Right lobe of liver (tissue), 6 donors: ENCODE measurements at places on chromosomes 5 and 9. TPM values are rescaled to one million over a fixed set of nuclear protein-coding genes. Genes with fewer than 3 reads are reported as not detected.
A peak's percentile ranks its signal among the peaks of the same experiment; 100 is the strongest.

Gene RUSC2
- total RNA-seq: 8.5 TPM

Gene IL13
- not detected for total RNA-seq

Gene IFNA13
- not detected for total RNA-seq

DNA sequence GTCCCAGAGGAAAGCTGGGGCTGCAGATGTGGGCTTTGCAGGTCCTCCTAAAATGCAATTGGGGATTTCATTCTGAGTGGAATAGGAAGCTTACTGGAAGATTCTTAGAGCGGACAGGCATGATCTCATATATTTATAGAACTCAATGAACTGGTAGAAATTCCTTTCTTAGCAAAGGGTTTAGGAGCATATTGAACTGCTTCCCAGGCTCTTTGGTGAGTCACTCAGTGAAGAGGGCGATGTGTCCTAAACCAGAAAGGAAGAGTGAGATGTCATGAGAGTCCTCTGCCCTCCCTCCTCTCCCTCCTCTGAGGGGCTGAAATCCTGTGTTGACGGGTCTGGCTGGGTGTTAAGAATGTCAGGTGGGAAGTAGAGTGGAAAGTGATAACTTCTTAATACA, 26.3 kb upstream of the SEMA6A start:
- H3K4me3 ChIP-seq: no peak overlapping the region
- no peak overlapping the region for H3K27ac ChIP-seq
- H3K36me3 ChIP-seq: no peaks in the 10 kb centered on the region
- DNase-seq: no peak
- no peaks in the 10 kb centered on the region for H3K27me3 ChIP-seq

Gene OR13F1
- total RNA-seq: not detected

DNA sequence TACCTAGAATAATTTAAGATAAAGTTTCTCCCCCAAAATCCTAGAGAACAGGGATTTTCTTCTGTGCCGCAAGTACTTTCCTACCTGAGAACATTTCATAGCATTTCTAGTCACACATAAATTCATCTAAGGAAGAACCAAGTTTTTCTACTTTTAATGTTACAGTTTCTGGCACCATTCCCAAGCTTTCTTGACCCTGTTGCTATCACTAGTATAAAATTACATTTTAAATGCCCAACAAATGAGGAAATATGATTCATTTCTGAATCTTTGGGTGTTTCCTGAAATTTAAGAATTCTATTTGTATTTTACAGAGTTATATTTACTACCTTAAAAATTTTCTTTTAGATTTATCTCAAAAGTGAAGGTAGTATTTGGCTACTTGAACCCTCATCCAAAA, 137.8 kb downstream of the LPAR1 start:
- no peak overlapping the region for H3K4me3 ChIP-seq
- no peaks in the 10 kb centered on the region for H3K36me3 ChIP-seq
- no peak overlapping the region for H3K27ac ChIP-seq
- H3K27me3 ChIP-seq: no peaks in the 10 kb centered on the region
- DNase-seq: no peak
- H3K4me1 ChIP-seq: no peaks in the 10 kb centered on the region

- H3K27me3 ChIP-seq: no peaks in the 10 kb centered on the region
- DNase-seq: no peak
- no peaks in the 10 kb centered on the region for H3K4me1 ChIP-seq
- H3K36me3 ChIP-seq: no peaks in the 10 kb centered on the region
- no peak overlapping the region for H3K27ac ChIP-seq
- no peak overlapping the region for H3K4me3 ChIP-seq
These were observed 61.2 kb downstream of the TMEM174 start for GRCh38 chr5:73234204-73234555.

DNA sequence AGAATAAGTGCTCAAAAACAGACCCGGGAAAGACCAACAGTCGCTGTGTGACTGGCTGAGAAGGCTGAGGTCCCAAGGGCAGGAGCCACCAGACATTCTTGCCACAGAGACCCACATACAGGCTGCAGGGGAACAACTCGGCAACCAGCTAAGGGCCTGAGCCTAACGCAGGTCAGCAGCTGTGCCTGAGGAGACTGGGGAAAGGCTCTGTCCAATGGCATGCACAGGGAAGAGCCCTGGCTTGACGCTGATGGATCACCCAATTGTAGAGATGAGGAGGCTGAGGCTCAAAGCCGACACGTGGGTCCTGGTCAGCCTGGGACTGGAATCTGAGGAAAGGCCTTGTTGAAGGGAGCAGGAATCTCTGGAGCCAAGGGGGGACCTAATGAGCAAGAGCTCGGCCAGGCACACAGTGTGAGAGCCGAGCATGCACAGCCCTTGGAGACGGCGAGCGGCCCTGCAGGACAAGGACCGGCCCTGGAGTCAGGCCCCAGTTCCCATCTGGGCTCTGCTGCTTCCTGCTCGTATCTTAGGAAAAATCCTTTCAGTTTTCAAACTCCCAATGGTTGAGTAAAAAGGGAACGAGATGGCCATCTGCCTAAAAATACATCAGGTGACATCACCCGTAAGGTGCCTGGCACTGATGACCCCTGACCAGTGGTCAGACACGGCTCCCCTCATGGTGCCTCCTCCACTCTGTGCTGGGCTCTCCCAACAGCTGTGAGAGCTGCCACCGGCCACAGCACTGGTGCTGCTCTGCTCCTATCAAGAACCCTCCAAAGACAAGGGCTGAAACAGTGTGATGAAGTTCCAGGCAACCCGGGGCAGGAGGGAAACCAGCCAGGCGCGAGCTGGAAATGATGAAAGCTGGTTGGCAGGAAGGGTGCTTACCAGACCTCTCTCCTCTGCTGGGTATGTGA, 16.4 kb downstream of the LMAN2 start:
- peaks cover 72% of the 10 kb centered on the region for H3K36me3 ChIP-seq
- peak overlapping the region; percentile 3 for H3K27ac ChIP-seq
- DNase-seq: no peak
- H3K4me3 ChIP-seq: no peak overlapping the region

Gene GRIA1
- not detected for total RNA-seq

- H3K4me1 ChIP-seq: no peaks in the 10 kb centered on the region
- H3K36me3 ChIP-seq: no peaks in the 10 kb centered on the region
- DNase-seq: peak; percentile 50
- no peak overlapping the region for H3K4me3 ChIP-seq
- H3K27me3 ChIP-seq: no peaks in the 10 kb centered on the region
These were observed 124.1 kb upstream of the STC2 start for GRCh38 chr5:173452119-173452905.

DNA sequence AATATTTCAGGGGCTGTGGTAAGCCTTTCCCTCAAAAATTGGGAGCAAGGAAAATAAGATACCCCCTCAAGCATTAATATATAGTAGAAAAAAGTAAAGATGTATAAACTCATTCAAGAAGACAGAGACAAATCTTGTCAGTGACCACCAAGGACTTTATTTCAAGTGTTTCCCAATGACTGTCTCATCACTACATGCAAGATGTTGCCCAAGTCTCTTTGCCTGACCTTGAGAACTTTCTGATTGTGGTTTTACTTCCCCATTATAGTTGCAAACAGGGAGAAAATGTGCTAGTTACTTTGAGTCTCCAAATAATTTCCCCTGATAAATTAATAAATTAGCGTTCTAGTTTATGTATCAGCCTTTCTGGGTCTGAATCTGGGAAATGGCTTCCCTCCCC, 4.0 kb upstream of the SLC46A2 start:
- H3K4me1 ChIP-seq: no peaks in the 10 kb centered on the region
- H3K27me3 ChIP-seq: no peaks in the 10 kb centered on the region
- H3K36me3 ChIP-seq: no peaks in the 10 kb centered on the region
- H3K4me3 ChIP-seq: no peak overlapping the region

DNA sequence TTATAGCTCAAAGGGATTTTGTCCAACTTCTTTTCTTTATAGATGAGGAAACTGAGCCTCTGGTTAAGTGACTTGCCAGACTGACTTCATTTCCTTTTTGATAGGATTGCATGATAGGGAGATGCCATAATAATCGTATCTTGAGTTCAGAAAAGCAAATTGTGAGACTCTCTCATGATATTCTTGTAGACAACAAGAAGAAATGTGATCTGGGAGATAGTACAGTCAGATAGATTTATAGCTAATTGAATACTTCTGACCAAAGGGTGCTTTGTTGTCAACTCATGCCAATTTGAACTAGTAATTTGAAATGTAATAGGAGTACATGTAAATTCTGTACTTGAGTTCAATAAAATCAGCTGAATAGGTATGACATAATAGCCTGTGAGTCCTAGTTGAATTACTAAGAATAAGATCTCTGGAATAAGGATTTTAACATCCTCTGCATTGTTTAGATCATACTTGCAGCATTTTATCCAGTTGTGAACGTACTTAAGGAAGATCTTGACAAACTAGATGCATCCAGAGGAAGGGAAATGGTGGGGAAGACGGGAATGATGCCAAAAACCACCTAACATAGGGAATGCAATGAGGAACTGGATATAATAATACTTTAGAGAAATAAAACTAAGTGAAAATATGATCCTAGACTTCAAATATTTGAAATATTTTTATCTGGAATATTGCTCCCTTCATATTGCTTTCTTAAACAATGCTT, 25.5 kb downstream of the CWC27 start:
- H3K36me3 ChIP-seq: no peaks in the 10 kb centered on the region
- no peak for DNase-seq
- H3K27me3 ChIP-seq: no peaks in the 10 kb centered on the region
- H3K4me3 ChIP-seq: no peak overlapping the region
- no peak overlapping the region for H3K27ac ChIP-seq
- H3K4me1 ChIP-seq: no peaks in the 10 kb centered on the region

Gene PCDH12
- total RNA-seq: 1.6 TPM

DNA sequence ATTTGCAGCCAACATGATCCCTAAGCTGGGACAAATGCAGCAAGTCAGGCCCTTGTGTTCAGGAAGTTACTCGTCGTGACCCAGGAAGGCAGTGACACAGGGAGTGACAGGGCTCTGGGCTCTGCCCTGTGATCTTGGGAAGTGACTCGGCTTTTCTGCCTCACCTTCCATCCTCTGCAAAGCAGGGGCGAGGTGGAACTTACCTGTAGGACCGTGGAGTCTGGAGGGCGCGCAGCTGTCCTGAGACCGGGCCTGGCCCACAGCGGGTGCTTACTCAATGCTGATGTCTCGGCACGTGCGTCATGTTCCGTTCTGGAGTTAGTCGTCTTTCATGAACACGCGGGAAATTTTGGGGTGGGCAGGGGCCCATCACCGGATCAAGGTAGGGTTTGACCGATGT, 22.8 kb upstream of the LPCAT1 start:
- DNase-seq: peak; percentile 40
- no peaks in the 10 kb centered on the region for H3K4me1 ChIP-seq
- no peak overlapping the region for H3K27ac ChIP-seq

DNA sequence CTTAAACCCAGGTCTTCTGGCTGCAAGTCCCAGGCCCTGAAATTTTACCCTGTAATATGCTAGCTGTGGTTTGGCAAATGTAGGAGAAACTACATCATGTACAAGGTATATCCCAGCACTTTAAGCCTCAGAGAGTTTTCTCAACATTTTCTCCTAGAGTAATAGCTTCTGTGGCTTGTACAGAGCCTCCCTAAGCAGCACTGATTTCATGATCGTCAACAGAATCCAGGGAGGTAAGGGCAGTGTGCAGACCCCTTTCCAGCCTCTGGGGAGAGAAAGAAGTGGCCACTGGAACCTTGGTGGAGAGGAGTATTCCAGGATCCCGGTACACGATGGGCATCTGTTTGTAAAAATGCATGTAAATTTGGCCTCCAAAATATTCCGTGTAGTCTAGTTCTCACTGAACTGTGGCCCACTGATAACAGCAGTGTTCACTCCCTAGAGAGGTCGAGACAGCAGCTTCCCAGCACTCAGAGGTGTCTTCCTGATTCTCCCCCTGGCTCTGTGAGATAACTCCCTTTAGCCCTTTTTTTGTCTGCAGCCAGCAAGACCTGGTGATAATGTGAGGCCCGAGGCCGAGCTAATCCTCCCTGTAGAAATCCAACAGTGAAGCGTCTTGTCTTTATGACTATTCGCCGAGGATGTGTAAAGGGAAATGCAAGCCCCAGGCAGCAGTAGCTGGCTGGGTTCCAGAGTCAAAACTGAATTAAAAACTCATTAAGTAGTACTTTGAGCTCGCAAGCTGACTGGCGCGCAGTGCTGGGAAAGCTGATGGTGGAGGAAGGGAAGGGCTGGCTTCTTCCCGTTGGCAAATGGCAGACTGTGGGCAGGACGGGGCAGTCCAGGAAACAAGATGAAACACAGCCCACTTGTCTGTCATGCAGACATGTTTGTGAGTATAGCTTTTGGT, 59.0 kb downstream of the MAP1B start:
- no peak for DNase-seq
- H3K27me3 ChIP-seq: no peaks in the 10 kb centered on the region
- H3K4me3 ChIP-seq: no peak overlapping the region
- H3K4me1 ChIP-seq: no peaks in the 10 kb centered on the region
- H3K36me3 ChIP-seq: no peaks in the 10 kb centered on the region

GRCh38 chr9:121818016-121818661, 166.7 kb downstream of the DAB2IP start:
- no peak for DNase-seq
- no peaks in the 10 kb centered on the region for H3K27me3 ChIP-seq
- no peaks in the 10 kb centered on the region for H3K4me1 ChIP-seq
- no peaks in the 10 kb centered on the region for H3K36me3 ChIP-seq
- no peak overlapping the region for H3K4me3 ChIP-seq
- no peak overlapping the region for H3K27ac ChIP-seq

GRCh38 chr9:126973651-126974529, 59.3 kb downstream of the RALGPS1 start:
- H3K27ac ChIP-seq: no peak overlapping the region
- H3K27me3 ChIP-seq: no peaks in the 10 kb centered on the region
- no peak for DNase-seq
- H3K36me3 ChIP-seq: no peaks in the 10 kb centered on the region
- H3K4me3 ChIP-seq: no peak overlapping the region

DNA sequence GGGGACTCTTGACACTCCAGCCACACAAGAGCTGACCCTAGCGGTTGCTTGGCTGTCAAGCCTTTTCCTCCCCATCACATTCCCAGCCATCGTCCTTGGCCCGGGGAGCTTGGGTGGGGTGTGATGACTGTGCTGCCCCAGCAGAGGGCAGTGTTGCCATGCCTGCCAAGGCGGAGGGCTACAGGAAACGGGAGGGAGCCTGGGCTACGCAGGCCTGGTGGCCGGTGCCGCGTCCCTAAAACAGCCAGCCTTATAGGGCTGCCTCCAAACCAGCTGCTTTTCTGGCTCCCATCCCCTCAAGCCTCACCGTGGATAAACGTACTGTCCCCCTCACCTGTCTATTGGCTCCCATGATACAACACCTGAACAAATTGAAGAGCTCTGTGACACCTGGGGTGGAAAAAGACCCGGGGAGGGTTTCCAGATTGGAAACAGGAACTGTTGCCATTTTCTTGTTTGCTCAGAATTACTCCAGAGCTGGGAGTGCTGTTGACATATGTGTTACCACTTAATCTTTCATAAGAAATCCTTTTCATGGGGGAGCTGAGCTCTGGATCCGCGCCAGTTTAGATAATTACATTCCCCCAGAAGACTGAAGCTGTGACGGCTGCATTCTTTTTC, 72.8 kb upstream of the ASTN2 start:
- H3K27me3 ChIP-seq: no peaks in the 10 kb centered on the region
- peak overlapping the region; percentile 20 for H3K4me3 ChIP-seq
- H3K27ac ChIP-seq: peak overlapping the region; percentile 86
